ENCODE measurements at places on chromosomes 2 and 18. TPM values are rescaled to one million over a fixed set of nuclear protein-coding genes. Genes with fewer than 3 reads are reported as not detected.

The RAPGEF4 gene
- 0.37 TPM for total RNA-seq

The RGPD3 gene
- total RNA-seq = 0.21 TPM

The TUBB8B gene
- not detected for total RNA-seq

The ADGRF3 gene
- 3.4 TPM for total RNA-seq

The TMEM87B gene
- 15.8 TPM for total RNA-seq

The FAM110C gene
- total RNA-seq = 0.47 TPM

The NEB gene
- total RNA-seq = 0.09 TPM

The SCN9A gene
- not detected for total RNA-seq

The FER1L5 gene
- total RNA-seq = not detected

The BOD1L2 gene
- total RNA-seq = not detected

The PRSS56 gene
- not detected for total RNA-seq

The MEP1B gene
- total RNA-seq = not detected

The MDH1 gene
- 195 TPM for total RNA-seq

The PROKR1 gene
- total RNA-seq = not detected

DNA sequence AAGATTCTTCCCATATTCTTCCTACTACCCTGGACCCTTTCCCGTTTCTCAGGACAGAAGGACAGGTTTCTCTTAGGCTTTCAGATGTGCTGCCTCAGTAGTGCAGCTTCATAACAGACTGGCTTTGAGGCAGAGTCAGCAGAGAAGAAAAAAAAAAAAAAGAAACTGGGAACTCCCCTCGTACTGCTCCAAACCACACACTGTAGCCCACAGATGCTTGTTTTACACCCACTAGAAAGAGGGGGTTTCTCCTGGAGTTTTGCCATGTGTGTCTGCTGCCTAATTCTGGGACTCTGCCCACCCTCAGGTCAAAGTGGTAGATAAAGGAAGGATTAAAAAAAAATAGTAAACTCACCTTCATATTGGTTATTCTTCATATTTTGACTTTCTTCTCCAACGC lies 95.9 kb downstream of the NCOA1 start:
- peak; percentile 70 for DNase-seq
- no peaks in the 10 kb centered on the region for H3K27me3 ChIP-seq
- peaks cover 32% of the 10 kb centered on the region for H3K4me1 ChIP-seq

DNA sequence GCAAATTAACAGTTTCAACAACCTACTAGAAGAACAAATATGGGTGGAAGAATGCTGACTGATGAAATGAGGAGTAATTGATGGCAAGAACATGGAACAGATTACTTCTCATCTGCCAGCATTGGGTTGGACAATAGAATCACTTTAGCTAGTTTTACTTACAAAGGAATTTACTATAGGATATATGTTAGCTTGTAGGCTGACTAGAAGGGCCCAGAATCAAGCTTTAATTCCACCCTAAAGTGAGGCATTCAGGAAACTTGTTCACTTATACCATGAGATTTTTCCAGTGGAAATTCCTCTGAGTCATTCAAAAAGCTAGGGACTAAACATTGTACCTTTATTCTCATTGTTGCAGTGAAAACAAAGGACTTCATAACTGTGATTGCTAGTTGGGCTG lies 5.0 kb upstream of the ZSWIM2 start:
- no peaks in the 10 kb centered on the region for H3K36me3 ChIP-seq
- H3K4me1 ChIP-seq = peaks cover 4% of the 10 kb centered on the region
- H3K4me3 ChIP-seq = no peak overlapping the region
- peaks cover 10% of the 10 kb centered on the region for H3K27me3 ChIP-seq
- no peak overlapping the region for H3K27ac ChIP-seq

- no peak for DNase-seq
- H3K36me3 ChIP-seq = peaks cover 34% of the 10 kb centered on the region
- no peaks in the 10 kb centered on the region for H3K27me3 ChIP-seq
- peak overlapping the region; percentile 96 for H3K27ac ChIP-seq
Observed at GRCh38 chr2:10447300-10447894, 730 bp downstream of the ODC1 start.

GRCh38 chr2:100730290-100730868 lies 89.6 kb upstream of the NPAS2 start:
- peak; percentile 81 for DNase-seq
- H3K27me3 ChIP-seq = peaks cover 9% of the 10 kb centered on the region
- no peak overlapping the region for H3K27ac ChIP-seq
- no peaks in the 10 kb centered on the region for H3K36me3 ChIP-seq
- no peak overlapping the region for H3K4me3 ChIP-seq
- no peaks in the 10 kb centered on the region for H3K4me1 ChIP-seq

DNA sequence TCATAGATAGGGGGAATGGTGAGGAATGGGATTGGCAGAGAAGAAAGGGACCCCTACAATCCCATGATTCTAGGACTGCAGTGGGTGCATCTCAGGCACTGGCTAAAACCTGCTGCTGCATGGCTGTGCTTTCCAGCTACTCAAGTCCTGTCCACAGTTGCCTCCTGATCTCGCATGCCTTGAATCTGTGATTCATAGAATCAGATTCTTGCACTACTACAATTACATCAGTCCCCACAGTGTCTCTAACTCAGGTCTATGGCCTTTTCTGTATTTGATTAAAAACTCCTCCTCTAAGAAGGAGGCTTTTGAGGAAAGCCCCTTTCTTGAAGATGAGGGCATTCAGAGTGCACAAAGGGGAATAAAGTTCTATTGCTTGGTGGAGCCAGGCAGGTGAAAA lies 117.4 kb downstream of the LRATD1 start:
- H3K27ac ChIP-seq = no peak overlapping the region
- H3K4me3 ChIP-seq = no peak overlapping the region
- DNase-seq = no peak

DNA sequence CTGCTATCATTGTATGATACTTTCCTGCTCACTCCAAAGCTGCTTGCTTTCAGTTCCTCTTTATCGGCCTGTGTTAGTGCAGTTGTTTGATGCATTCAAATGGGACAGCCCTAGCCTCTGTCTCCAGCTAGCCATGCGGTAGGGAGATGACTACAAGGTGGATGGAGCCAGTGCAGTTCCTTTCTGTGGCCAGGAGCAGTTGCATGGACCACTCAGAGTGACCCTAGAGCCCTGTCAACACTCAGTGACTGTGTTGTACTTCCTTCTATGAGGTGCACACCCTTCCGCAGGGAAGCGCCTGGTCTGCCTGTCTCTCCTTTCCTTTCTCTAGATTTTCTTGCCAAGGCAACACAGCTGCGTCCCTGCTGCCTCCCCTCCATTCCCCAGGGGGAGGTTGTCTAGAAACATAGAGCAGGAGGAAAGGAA lies 33.8 kb downstream of the KCNS3 start:
- no peak overlapping the region for H3K27ac ChIP-seq
- no peaks in the 10 kb centered on the region for H3K4me1 ChIP-seq
- H3K4me3 ChIP-seq = no peak overlapping the region

DNA sequence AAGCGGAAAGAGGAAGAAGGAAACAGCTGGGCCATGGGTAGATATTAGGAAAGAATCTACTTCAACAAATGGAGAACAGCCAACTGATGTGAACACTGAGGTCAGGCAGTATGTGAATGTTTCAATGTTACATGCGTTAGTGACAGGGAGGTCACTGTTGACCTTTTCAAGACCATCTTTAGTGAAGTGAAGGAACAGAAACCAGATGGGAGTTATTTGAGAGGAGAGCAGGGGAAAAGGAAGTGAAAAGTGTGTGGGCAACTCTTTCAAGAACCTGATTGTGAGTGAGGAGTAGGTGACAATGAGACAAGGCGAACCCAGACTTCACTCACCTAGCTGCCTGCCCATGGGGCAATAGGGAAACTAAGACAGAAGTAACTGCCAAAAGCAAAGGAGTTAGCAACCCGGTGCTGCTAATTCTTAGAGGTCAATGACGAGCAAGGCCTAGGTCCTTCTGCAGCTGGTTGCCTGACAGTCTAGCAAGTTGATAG lies 67.0 kb downstream of the SP3 start:
- no peaks in the 10 kb centered on the region for H3K27me3 ChIP-seq
- no peak overlapping the region for H3K27ac ChIP-seq
- H3K4me3 ChIP-seq = no peak overlapping the region
- DNase-seq = no peak

GRCh38 chr2:177056481-177056929 lies 156.1 kb upstream of the HNRNPA3 start:
- peaks cover 7% of the 10 kb centered on the region for H3K4me1 ChIP-seq
- DNase-seq = no peak
- no peak overlapping the region for H3K27ac ChIP-seq
- peaks cover 15% of the 10 kb centered on the region for H3K27me3 ChIP-seq
- no peak overlapping the region for H3K4me3 ChIP-seq
- no peaks in the 10 kb centered on the region for H3K36me3 ChIP-seq

DNA sequence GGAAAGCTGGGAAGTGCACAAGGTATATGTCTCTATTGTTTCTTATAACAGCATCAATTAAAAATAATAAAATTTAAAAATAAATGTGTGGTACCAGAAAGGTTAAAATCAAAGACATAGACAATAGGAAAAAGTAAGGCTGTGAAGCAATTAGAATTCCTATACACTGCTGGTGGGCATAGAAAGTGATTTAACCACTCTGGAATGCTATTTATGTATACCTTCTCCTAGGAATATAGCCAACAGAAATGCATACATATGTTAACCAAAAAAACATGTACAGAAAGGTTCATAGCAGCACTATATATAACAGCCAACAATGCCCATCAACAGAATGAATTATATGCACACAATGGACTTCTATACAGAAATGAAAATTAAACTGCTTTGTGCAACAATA lies 43.0 kb downstream of the WDSUB1 start:
- no peaks in the 10 kb centered on the region for H3K27me3 ChIP-seq
- DNase-seq = no peak
- H3K4me1 ChIP-seq = no peaks in the 10 kb centered on the region

DNA sequence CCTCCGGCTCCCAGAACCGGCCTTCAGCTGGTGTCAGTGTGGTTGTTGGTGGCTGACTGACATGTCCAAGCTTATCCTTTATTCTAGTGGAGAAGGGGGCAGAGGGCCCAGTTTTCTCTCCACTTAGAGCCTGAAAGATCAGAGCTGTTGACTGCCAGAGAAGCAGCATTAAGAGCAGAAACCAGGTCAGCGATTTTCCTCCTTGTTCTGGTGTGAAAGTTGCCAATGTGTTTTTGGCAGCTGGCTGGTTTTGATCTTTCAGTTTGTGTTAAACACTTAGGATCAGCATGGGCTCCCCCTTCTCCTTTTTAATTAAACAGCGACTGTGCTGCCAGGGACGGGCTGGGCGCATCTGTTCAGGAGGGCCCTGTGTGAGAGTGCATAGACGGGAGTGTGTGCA lies 100.9 kb downstream of the ASAP2 start:
- no peak overlapping the region for H3K27ac ChIP-seq
- H3K27me3 ChIP-seq = no peaks in the 10 kb centered on the region
- H3K4me1 ChIP-seq = no peaks in the 10 kb centered on the region
- no peaks in the 10 kb centered on the region for H3K36me3 ChIP-seq

DNA sequence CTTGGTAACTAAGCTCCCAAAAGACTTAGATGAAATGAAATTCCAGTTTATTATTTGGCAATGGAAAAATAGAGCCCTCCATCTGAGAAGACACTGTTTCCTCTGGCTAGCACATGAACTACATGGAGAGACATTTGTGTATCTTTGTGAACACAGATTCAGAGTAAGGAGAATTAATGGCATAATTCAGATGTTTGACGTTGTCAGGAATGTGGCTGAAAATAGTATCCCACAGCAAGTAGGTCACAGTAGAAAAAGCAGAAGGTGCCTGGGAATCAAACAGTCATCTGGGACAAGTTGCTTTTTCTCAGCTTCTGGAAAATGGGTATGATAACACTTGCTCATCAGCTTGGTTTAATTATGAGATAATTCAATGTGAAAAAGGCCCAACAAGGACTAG lies 288.6 kb downstream of the PTPRM start:
- H3K4me1 ChIP-seq = no peaks in the 10 kb centered on the region
- DNase-seq = no peak
- no peaks in the 10 kb centered on the region for H3K36me3 ChIP-seq
- H3K27ac ChIP-seq = no peak overlapping the region
- H3K4me3 ChIP-seq = no peak overlapping the region

- H3K27me3 ChIP-seq = peaks cover 2% of the 10 kb centered on the region
- peaks cover 4% of the 10 kb centered on the region for H3K4me1 ChIP-seq
- H3K4me3 ChIP-seq = no peak overlapping the region
- no peaks in the 10 kb centered on the region for H3K36me3 ChIP-seq
- H3K27ac ChIP-seq = no peak overlapping the region
- peak; percentile 53 for DNase-seq
Observed at GRCh38 chr18:3207565-3207964, 12.2 kb downstream of the MYOM1 start.

GRCh38 chr2:74696829-74697228 lies 42.8 kb downstream of the SEMA4F start:
- H3K4me3 ChIP-seq = no peak overlapping the region
- DNase-seq = no peak
- no peak overlapping the region for H3K27ac ChIP-seq
- H3K36me3 ChIP-seq = no peaks in the 10 kb centered on the region

- no peak overlapping the region for H3K4me3 ChIP-seq
- H3K27me3 ChIP-seq = no peaks in the 10 kb centered on the region
- H3K4me1 ChIP-seq = peaks cover 3% of the 10 kb centered on the region
Observed at GRCh38 chr2:237408335-237409000, 5.5 kb downstream of the COL6A3 start.

DNA sequence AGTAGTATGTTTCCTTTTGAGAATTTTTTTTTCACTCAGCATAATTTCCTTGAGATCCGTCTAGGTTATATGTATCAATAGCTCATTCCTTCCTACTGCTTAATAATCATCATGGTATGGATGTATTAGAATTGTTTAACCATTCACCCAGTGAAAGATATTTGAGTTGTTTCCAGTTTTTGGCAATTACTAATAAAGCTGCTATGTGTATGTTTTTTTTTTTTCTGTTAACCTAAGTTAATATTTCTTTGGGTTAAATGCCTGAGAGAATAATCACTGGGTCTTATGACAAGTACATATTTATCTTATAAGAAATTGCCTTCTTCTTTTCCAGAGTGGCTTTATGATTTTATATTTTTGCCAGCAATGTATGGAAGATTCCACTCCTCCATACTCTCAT lies 96.4 kb upstream of the ST6GAL2 start:
- no peaks in the 10 kb centered on the region for H3K36me3 ChIP-seq
- H3K4me3 ChIP-seq = no peak overlapping the region
- no peak for DNase-seq
- H3K27ac ChIP-seq = no peak overlapping the region
- no peaks in the 10 kb centered on the region for H3K27me3 ChIP-seq

DNA sequence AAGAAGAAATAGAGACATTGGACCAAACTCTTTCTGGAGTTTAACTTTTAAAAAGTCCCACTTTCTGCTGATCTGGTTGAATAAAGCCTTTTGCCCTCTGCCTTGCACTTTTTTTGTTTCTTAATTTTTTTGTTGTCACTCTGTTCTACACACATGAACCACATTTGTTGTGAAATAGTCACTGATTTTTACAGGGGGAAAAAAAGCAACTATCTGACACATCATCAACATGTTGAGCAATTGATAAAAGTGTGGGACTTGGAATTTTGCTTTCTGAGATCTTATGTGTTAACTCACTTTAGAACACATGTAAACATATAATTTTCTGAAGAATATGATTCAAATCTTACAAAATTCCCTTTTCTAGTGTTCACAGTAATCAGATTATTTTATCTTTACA lies 414.8 kb upstream of the FIGN start:
- H3K4me3 ChIP-seq = no peak overlapping the region
- no peaks in the 10 kb centered on the region for H3K4me1 ChIP-seq
- H3K27me3 ChIP-seq = no peaks in the 10 kb centered on the region
- H3K36me3 ChIP-seq = no peaks in the 10 kb centered on the region
